ENCODE measurements at places on chromosomes 3 and 15.

DNA sequence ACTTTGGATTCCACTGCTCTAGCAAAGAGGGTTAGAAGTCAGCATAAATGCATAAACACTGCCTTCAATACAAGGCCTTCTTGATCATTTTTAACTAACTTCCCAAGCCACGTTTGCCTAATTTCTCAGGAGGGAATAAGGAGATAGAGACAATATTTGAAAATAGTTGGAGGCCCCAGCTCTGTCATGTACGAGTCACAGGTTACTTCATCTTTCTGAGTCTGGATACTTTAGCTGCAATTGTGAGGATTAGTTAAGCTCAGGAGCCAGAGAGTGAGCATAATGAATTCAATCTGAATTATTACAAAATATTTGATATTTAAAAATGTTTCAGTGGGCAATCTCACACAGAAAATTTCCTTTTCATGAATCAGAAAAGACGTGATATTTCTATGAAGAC, 298.9 kb downstream of the SHOX2 start:
- DNase-seq = no peak

GRCh38 chr3:145272684-145273083, 888.3 kb downstream of the PLOD2 start:
- DNase-seq = no peak

GRCh38 chr3:51908026-51908425, 4.9 kb upstream of the IQCF1 start:
- DNase-seq = no peak

GRCh38 chr3:16407366-16407765, 106.1 kb downstream of the RFTN1 start:
- no peak for DNase-seq

- no peak for DNase-seq
Observed at GRCh38 chr3:53311882-53312281, 35.5 kb downstream of the DCP1A start.

DNA sequence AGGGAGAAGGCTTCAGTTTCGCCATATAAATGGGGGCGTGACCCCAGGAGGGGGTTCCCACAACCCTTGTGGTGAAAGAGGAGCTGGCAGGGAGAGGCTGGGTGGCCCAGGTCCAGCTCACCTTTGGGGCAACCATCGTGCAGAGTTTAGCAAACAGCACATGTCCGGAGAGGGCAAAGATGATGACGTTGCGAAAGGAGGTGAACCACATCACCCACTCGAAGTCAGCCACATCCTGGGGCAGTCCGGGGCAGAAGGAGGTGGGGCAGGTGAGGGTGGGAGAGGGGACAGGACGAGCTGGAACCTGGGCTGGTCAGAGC, 3.7 kb downstream of the HHATL start:
- no peak for DNase-seq

GRCh38 chr15:63843901-63844317, 10.2 kb upstream of the HERC1 start:
- DNase-seq = no peak

- peak; percentile 28 for DNase-seq
Observed at GRCh38 chr15:90557186-90558084, 27.7 kb downstream of the CRTC3 start.

DNA sequence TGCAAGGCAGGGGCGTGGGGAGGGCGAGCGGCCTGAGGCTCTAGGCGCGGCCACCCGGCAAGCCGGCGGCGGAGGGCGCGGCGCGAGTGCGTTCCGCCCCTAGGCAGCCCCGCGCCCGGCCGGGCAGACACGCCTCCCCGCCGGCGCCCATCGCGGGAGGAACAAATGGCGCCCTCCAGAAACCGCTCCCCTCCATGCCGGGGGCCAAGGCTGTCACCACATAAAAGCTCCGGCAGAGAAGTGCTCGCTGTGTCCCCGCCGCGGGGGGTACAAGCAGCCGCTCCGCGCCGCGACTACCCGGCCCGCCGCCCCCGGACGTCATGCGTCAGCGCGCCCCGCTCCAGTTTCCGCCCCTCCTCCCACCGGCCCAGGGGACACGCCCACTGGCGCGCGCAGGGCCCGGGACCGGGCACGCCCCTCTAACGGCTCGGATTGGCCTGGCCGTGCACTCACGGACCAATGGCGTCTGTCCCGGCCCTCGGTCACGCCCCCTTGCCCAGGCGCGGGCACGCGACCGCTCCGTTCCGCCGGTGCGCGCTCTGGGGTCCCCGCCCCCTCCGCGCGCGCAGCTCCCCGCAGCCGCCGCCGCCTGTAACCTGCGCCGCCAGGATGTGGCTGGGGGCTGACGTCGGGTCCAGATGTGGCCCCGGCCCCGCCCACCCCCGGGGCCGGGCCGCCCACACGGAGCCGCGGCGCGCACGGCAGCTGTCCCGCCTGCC, at the start of gene KLF13:
Gene KLF13 (plus strand): TSS at position 680 of the 719 bp plus-strand sequence. CDS start 378 bp downstream, outside the sequence.
- DNase-seq = peak; percentile 100

All from activated CD8-positive, alpha-beta memory T cell treated with anti-CD3 and anti-CD28 coated beads, Interleukin-2, amount 50 U/mL, for 4 hours (primary cell).